Activated naive CD8-positive, alpha-beta T cell treated with anti-CD3 and anti-CD28 coated beads, Interleukin-2, amount 50 U/mL, for 24 hours (primary cell): ENCODE measurements at places on chromosomes 11 and 22.

DNA sequence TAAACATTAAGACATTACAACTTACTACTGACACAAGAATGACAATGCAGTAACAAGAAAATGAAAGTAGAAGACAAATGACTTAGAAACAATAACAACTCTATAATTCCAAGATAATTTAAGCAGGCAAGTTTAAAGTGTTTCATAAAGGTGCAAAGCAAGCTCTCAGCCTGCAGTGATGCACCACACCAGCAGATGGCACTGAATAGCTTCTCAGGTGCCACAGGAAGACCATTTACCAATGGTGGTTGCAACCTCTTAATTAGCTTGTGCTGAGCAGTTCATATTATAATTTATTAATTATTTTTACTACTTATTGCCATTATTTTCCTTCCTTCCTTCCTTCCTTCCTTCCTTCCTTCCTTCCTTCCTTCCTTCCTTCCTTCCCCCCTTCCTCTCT is 60.6 kb downstream of the NXPE2 start:
- DNase-seq = peak; percentile 26

GRCh38 chr22:12697441-12697840 is 2830.6 kb upstream of the OR11H1 start:
- no peak for DNase-seq

- peak; percentile 2 for DNase-seq
Observed at GRCh38 chr11:117998664-117999353, 12.6 kb downstream of the IL10RA start.

GRCh38 chr11:129265125-129265788 is 73.1 kb upstream of the ARHGAP32 start:
- DNase-seq = no peak

- no peak for DNase-seq
Observed at GRCh38 chr11:69920345-69921127, 101.3 kb upstream of the FGF3 start.

DNA sequence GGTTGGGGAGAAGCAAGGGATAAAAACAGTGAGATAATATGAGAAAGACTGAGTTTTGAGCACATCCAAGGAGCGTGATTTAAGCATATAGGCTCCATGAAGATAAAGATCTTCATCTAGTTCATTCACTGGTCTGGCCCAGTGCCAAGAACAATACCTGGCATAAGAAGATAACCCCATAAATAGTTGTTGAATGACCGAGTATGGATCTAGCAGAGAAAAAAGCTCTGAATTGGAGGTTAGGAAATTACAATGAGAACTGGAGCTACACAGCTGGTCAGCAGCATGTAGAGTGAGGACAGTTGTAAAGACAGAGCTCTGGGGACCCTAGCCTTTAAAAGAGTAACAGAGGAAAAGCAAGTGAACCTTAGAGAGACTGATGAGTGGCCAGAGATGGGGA is 33.0 kb upstream of the PAK1 start:
- no peak for DNase-seq

DNA sequence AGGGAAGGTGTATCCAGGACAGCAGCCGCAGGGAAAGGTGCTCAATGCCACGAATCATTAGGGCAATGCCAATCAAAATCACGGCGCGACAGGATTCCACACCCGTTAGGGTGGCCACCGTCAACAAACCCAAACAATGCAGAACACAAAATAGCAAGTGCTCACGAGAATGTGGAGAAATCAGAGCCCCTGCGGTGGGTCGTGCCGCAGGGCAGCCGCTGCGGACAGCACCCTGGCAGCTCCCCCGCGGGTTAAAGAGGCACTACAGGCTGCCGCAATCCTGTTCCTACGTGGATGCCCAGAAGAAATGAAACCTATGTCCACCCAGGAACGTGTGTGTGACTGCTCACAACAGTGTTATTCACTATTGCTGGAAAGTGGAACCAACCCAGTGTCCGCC is 17.1 kb upstream of the TH start:
- no peak for DNase-seq

GRCh38 chr22:38415561-38416321 is 39.3 kb downstream of the KCNJ4 start:
- no peak for DNase-seq

GRCh38 chr11:116427337-116427902 is 345.4 kb downstream of the BUD13 start:
- no peak for DNase-seq

GRCh38 chr11:959608-960007 is 33.9 kb downstream of the AP2A2 start:
- DNase-seq = no peak

- no peak for DNase-seq
Observed at GRCh38 chr11:67644042-67644441, 4.5 kb upstream of the TBX10 start.
